ENCODE measurements at places on chromosomes 7 and 10. TPM values are rescaled to one million over a fixed set of nuclear protein-coding genes. Genes with fewer than 3 reads are reported as not detected.

GRCh38 chr10:24385776-24386175 lies 176.8 kb downstream of the KIAA1217 start:
- peak; percentile 99 for DNase-seq

- DNase-seq = no peak
Measured at GRCh38 chr10:30284865-30285594, 64.0 kb downstream of the MTPAP start.

DNA sequence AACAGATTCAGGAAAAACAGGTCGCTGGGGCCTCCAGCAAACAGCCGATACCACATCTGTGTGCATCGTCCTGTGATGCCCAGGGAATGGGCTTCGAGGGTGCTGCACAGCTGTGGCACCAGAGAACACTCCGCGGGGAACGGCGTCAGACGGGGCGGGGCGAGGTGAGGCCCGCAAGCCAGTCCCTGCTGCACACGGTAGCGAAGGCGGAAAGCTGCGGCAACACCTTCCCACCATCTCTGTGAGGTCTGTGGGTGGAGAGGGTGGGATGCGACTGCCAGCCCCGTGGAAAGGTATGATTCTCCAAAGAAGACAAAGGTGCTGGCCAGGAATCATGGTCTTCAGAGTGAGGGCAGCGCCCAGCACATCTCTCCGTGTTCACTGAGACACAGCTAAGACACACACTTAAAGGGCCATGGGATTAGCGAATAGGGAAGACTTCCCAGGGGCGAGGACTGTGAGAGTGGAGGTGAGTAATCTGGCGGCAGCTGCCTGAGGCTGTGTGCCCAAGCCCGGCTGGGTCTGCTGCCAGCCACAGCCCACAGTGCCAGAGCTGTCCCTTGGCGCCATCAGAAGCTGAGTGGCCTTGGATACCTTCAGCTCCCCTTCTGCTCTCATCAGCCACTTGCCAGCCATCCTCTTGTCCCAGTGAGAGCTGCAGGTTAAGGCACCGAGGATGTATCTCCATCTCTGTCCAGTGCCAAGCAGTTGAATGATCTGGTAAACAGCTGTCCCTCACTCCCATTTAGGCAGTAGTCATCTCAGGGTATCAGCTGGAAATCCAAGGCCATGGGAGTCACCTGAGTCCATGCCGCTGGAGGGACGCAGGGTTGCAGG lies 17.6 kb downstream of the PRKAG2 start:
- no peak for DNase-seq

Gene TRIM56
- 24.4 TPM for total RNA-seq
